ENCODE measurements at places on chromosomes 12 and 14.

GRCh38 chr12:103824290-103824689 is 16.7 kb downstream of the NT5DC3 start:
- no peak for DNase-seq

- no peak for DNase-seq
Measured at GRCh38 chr12:15886372-15887042, 4.3 kb downstream of the STRAP start.

DNA sequence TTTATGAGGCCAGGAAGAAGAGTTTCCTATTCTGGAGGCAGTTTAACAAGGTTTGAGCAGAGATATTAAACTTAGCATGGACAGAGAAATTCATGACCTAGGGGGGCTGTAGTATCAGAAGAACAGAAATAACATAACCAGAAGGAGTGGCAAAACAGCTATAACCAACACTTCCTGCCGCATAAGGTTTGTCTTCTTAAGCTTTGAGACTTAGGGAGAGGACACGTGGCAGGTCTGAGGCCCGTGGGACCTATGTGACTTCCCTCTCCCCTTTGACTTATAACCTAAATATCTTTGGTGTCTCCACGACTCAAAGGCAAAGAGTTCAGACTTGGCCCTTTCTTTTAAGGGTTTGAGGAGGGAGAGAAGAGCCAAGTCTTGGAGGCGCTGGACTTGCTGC is 119.1 kb upstream of the PZP start:
- DNase-seq, result no peak

- no peak for DNase-seq
Measured at GRCh38 chr12:20272801-20273200, 95.5 kb upstream of the PDE3A start.

GRCh38 chr12:39815746-39816145 is 196.1 kb upstream of the ABCD2 start:
- no peak for DNase-seq

DNA sequence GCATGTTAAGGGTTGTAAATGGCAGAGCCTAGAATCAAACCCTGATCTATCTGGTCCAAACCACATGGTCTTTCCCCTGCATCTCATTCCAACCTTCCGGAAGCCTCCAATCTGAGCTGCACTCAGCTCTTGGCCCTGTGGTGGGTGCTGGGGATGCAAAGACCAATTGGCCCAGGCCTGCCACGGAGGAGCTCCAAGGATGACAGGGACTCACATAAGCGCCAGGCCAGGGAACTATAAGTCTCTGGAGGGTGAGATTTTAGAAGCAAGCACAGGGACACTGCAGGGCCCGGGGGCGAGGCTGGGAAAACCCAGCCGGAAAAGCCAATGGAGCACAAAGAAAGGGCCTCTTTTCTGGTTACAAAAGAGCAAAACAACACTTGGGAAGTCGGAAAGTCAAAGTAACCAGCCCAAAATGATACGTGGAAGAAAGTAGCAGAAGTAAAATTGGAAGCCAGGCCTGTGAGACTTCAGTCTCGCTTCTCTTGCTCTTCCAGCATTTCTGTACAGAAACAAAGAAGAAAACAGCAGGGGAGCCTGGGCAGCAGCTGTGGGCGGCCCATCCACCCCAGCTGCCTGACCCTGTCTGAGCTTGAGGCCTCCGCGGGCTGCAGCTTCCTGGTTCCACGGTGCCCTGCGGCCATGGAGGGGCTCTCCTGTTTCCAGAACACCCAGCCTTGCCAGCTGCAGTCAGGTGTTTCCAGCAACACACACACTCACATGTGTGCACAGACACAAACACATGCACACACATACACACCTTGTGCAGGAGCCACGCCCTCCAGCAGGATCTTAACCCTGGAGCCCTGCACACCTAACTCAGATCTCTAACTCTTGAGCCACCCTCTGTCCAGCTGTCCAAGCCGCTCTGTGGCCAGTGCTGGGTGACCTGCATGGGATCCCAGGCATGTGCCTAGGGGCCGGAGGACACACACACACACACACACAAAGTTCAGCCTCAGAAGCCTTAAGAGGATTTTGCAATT is 178.2 kb downstream of the BCL11B start:
- DNase-seq, result no peak

DNA sequence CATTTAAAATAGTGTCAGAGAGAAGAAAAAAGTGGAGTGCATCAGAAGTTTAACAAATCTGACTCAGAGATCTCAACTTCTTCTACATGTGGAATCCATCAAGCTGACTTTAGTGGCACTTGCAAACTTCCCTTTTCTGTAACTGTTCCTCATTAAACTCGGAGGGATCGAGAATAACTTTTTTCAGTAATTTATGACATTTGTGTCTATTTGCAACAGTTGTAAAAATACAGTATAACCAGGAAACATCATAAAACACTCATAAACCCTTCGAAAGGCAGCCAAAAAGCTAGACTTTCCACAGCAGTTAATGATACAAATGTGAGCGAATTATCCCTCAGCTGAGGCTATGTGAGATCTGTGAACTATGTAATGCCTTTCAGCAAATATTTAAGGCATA is 1936.8 kb upstream of the SEL1L start:
- no peak for DNase-seq

DNA sequence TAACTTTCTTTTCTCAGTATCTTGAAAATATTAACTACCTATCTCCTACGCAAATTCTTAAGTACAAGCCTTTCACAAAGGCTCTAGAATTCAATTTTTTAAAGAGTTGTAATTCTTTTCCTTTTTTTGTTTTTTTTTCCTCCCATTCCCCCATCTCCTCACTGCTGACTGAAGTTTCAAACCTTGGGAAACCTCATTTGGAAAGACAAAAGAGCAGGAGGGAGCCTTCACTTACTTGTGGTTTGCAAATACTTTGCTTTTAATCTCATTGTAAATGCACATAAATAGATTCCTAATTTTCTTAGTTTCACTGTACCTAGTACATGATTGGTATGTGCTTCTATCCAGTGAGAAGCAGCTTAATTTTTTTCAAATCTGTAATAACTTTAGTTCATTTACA is 15.8 kb upstream of the PTGDR start:
- no peak for DNase-seq
